Activated CD8-positive, alpha-beta memory T cell treated with anti-CD3 and anti-CD28 coated beads for 4 hours (primary cell): ENCODE measurements at places on chromosomes 5 and 9.

DNA sequence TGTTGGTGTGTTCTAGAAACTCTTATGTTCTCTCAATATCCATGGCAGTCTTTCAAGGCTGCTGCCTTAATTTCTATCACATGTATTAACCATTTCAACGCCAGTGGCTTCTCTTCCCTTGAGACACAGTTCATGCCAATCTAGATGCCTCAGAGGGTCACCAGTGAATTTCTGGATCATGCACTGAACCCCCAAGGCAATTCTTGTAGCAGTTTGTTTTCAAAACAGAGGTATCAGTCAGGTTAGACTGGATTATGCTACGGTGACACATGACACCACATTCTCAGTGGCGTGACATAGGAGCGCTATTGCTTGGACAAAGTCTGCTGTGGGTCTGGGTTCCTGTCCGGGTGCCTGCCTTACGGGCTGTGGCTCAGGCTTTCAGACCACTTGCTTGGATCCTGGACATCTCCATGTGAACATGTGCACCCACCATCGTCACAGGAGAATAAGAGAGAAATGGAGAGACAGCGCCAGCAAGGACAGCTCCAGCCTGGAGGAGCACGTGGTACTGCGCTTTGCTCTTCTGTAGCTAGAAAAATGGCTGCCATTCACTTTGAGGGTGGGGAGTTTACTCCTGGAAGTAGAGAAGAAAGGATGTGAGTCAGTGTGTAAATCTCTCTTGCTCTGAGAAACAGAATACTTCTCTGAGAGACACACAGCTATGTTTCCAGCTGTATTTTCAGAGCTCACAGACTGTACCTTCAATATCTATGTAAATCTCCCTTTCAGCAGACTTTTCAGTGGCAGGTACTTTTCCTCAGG lies 329.3 kb upstream of the ADCY2 start:
- DNase-seq: no peak

DNA sequence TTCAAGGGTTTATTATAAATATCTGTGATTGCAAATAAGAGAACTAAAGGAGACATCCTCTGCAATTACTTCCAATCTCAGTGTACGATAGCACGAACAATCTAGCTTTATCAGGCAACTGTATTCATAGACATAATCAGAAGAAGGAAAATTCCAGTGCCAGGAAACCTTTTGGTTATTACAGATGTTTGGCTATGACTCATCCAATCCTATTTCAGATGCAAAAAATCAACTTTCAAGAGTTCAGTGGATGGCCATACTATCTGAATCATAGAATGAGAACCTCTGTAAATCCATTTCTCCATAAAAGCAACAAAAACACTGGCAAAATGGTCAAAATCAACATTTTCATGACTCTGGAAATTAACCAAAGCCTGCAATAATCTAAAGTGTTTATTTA lies 37.9 kb downstream of the GAS1 start:
- no peak for DNase-seq

DNA sequence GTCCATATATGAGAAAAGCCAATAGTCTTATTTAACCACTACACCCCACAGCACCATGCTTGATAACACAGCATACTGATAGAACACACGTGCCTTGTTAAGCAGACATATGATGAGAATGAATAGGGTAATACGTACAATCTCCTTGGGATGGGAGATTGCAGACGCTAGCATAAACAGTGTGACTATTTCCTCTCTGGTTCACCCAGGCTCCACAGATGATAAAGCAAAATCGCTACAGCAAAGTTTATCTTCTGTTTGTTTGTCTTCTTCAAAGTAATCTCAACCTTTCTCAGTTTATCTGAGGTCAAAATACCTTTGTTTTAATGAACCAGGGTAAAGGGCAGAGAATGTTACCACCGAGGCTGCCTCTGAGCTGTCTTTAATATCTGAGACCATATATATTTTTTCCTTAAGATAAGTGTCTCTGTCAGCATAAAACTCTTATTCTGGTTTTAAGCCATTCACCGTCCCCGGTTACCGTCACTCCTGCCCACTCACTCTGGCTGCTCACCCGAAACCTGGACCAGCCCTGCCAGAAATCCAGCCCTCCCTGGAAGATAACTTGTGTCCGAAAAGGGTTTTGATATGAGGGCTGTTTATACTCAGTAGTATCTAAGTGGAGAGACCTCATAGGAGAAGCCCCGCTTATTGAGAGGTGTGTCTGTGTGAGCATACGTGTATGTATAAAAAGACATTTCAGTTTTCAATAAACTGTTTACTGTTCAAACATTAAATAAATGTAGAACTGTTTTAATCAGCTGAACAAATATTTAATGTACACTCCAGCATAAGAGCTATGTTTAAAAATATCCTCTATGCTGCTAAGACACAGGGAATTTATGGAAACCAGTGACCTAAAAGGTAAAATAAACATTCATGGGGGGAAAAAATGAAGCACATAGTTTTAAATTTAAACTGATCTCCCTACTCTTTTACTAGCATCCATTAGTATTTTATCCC lies 465.4 kb downstream of the RASEF start:
- DNase-seq: no peak

GRCh38 chr5:148817606-148818005 lies 8.8 kb upstream of the ADRB2 start:
- no peak for DNase-seq

GRCh38 chr5:95035891-95036685 lies 248.8 kb downstream of the MCTP1 start:
- no peak for DNase-seq

- no peak for DNase-seq
These were observed 275.4 kb downstream of the FSTL4 start for GRCh38 chr5:133336969-133337410.

DNA sequence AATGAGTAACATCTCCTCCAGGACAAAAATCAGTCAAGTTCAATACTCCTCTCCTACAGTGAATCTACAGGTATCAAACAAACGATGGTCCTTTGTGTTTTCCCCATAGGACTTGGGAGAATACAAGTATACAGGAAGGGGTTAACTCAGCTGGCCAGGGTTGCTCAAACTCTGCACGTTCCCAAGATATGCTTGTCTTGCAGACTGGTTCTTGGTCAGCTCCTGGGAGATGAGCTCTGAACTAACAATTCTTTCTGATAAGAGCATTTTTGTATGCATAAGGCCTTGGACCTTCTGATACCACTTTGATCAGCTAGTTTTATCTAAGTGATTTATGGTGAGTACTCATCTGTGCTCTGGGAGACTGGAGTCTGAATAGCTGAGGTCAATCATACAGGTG lies 42.1 kb downstream of the LOX start:
- DNase-seq: no peak

DNA sequence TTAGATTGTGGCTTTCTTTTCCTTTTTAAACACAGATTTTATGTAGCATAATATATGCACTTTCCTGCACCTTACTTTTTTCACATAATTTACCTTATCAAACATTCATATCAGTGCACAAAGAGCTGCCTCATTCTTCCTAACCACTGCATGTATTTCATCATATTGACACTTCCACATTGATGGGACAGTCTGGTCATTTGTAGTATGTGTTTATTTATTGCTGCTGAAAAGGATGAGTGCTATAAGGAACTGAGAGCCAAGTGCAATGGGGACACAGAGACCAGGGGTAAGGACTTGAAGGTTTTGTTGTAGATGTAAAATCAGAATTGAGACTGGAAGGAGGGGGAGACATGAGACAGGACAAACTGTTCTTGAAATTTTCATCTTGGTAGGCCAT lies 193.8 kb downstream of the SMARCA2 start:
- DNase-seq: no peak

- DNase-seq: no peak
These were observed 41.3 kb upstream of the HAND1 start for GRCh38 chr5:154519359-154519758.

DNA sequence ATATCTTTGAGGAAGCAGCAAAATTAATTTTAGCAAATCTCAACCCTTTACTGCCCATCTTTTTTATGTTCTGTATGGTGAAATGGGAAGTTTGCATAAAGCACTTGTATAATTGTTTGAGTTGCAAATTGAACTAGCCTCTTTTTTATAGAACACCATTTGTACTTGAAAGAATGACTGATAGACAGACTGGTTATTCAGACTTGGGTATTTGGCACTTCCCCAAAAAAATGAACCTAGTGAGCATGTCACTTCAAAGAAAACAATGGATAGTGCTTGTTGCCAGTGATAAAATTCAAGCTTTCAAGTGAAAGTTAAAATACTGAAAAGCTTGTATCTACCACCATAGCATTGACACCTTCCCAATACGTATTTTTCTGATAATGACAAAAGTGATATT lies 115.8 kb downstream of the ERCC6L2 start:
- no peak for DNase-seq

DNA sequence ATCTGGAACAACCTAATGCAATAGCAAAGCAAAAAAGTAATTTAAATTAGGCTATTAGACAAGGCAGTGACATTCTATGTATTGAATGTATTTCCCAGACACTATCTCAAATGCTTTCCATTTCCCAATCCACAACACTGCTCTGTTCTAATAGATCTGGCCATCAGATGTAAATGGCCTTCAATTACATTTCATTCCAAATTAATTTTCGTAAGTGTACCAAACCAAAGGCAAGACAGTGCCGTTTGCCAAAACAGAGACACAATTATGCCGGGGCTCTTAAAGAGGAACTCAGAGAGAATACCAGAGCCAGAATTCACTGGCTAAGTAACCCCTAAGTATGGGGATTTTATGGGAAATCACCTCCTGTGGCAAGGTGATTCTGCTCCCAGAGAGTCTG lies 63.1 kb downstream of the GNAQ start:
- no peak for DNase-seq

DNA sequence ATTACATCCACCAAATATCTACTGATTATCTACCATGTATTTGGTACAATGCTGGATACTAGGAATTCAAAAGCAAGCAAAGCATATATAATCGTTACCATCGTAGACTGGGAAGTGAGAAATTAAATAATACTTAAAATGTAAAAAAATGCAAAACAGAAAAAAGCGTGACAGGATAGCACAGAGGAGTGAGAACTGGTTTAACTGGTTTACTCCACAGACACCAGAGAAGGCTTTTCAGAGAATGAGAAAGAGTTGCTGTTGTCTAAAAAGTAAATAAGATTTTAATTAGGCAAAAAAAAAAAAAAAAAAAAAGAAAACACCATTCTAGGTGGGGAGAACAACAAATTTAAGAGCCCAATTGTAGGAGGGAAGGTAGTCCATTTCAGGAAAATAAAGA lies 657.9 kb upstream of the ST8SIA4 start:
- DNase-seq: no peak

- no peak for DNase-seq
These were observed 22.1 kb downstream of the IQGAP2 start for GRCh38 chr5:76425146-76425545.
